ENCODE measurements at places on chromosomes 4 and X.

DNA sequence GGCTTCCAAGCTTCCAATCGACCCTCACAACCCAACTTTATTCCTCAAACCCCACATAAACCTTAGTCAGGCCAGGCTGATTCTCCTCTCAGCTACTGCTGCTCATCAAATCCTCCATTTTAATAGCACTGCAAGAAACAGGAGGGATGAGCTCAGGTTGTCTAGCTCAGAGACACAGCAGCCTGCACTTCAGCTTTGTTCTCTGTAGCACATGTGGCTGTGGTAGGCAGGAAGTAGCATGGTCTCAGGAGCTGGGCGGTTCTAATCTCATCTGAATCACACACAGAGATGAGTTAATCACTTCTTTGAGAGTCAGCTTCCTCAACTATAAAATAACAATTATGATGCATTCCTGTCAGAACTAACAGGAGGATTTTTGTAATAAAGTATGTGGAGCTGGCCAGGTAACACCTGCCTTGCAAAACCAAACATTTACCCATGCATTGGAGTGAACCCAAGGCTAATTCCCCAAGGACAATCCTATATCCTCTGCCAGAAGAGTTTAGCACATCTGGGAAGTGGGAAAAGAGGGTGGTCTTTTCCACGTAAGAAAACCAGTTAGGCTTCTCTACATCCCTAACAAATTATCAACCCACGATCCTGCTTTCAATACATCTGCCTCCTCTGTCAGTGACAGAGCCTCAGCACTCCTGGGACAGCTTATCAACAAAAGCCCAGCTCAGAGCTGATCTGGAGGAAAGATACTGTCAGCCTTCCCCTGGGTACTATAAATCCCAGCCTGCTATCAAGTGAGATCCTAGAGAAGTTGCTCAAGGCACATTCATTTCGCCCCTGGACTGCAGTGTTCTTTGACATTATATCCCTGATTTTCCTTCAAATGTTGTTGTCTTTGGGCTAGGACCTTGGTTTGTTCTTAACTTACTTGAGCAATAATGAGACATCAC, 32.8 kb downstream of the ELOVL6 start:
- peak; percentile 21 for DNase-seq

DNA sequence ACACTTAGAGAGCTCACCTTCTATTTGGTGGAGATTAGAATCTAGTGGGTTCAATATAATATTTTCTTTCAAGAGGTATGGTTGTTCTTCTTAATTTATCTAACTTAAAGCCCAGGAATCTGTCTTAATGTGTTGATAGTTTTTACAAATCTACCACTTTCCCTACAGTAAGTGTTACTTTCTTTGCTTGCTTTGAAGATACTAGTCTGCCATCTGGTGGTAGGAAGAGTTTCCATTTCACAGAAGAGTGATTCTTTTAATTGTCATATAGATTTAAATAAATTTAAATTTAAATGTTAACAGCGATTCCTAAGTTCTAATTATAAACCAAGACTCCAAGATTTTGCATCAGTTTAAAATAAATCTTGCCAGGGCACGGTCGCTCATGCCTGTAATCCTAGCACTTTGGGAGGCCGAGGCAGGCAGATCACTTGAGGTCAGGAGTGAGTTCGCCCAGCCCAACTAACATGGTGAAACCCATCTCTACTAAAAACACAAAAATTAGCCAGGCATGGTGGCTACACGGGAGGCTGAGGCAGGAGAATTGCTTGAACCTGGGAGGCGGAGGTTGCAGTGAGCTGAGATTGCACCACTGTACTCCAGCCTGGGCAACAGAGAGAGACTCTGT, 43.5 kb downstream of the NUDT9 start:
- DNase-seq, result no peak

GRCh38 chrX:78131117-78131516, 8.3 kb downstream of the TAF9B start:
- DNase-seq, result no peak

GRCh38 chrX:55342533-55343501, 78.1 kb upstream of the PAGE3 start:
- peak; percentile 8 for DNase-seq

- no peak for DNase-seq
These were observed 20.5 kb downstream of the PDLIM5 start for GRCh38 chr4:94472056-94472826.

GRCh38 chr4:62914758-62915157, 1494.5 kb downstream of the TECRL start:
- no peak for DNase-seq

GRCh38 chr4:104971462-104971861, 175.2 kb upstream of the TET2 start:
- no peak for DNase-seq

DNA sequence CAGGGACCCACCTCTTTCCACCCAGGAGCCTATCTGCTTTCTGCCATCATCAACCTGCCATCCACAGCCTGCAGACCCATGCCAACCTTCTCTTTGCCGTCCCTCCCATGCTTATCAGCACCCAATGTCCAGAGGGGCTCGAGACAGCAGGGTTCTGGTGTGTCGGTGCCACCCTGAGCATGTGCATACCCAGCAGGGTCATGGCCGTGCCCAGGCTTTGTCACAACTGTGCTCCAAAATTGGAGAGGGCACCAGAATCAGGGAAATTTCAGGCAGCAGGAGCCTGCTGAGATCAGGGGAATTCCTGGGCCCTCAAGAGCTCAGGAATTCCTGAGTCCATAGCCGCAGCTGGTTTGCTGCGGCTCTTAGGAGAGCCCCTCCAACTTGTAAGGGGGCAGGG, 330.6 kb downstream of the CCSER1 start:
- DNase-seq, result no peak
